Activated CD8-positive, alpha-beta memory T cell treated with anti-CD3 and anti-CD28 coated beads for 4 hours (primary cell): ENCODE measurements at places on chromosomes 5 and 9.
A peak's percentile ranks its signal among the peaks of the same experiment; 100 is the strongest.

- DNase-seq = no peak
Observed at GRCh38 chr5:173029499-173029921, 26.6 kb upstream of the CREBRF start.

DNA sequence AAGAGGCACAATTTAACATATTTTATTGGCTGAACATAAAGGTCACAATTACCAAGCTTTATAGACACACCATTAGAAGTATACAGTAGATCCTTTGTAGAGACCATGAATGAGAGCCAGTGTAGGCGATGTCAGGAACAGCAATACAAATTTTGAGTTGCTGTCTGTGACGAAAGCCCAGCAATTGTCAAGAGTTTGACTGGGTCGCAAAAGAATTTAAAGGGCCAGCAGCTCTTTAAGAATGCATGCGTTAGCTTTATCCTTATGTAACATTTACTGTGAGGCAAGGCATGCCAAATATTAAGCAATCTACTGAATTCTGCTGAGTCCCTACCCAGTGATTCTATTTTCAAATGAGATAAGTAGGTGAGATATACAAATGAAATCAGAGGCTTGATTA lies 236.9 kb downstream of the ARRDC3 start:
- no peak for DNase-seq

- no peak for DNase-seq
Observed at GRCh38 chr9:85742597-85742936, 813 bp upstream of the AGTPBP1 start.

- DNase-seq = no peak
Observed at GRCh38 chr5:50320131-50320749, 120.8 kb downstream of the EMB start.

- peak; percentile 10 for DNase-seq
Observed at GRCh38 chr9:122265149-122265915, 650 bp downstream of the MRRF start.

- DNase-seq = no peak
Observed at GRCh38 chr5:150254774-150255173, 34.8 kb downstream of the CAMK2A start.

DNA sequence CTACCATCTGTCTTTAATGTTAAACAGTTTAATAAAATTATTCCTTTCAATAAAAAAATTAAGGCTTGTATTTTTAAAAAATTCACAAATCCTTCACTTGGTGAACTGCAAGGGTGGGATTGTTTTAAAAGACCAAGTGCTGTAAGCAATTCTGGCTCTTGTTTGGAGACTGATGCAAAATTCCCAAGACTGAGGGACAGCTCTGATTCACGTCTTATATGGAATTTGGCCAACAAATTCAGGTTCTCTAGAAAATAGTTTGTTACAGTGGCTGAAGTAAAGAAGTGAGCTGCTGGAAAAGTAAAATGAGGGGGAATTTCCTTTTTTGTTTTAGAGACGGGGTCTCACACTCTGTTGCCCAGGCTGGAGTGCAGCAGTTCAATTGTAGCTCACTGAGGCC lies 58.3 kb downstream of the PRELID2 start:
- no peak for DNase-seq

GRCh38 chr5:133485468-133485867 lies 126.9 kb downstream of the FSTL4 start:
- no peak for DNase-seq

DNA sequence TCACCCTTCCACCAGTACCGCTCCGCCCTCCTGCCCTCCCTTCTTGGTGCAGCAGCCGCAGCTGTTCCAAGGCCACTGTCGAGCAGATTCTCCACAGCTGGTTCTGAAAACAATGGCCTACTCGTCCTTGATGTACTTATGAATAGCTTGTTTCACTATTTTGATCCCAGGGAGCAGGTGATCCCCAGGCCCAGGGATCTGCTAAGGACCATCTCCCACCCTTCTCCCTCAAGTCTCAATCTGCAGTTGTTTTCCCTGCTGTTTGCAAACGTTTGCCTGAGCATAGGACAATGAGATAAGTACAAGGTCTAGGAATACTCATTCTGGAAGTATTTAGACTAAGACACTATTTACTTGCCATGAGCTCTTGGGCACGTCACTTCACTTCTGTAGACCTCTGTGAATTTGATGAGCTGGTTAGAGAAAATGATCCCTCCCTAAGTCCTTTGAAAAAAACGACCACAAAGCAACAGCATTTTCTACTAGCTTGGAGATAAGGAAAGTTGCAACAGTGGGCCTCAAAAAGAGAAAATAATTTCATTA lies 1.8 kb downstream of the LURAP1L start:
- no peak for DNase-seq

- DNase-seq = no peak
Observed at GRCh38 chr9:14343261-14344031, 29.5 kb upstream of the NFIB start.

GRCh38 chr5:141651728-141652105 lies 499 bp upstream of the FCHSD1 start:
- DNase-seq = no peak

DNA sequence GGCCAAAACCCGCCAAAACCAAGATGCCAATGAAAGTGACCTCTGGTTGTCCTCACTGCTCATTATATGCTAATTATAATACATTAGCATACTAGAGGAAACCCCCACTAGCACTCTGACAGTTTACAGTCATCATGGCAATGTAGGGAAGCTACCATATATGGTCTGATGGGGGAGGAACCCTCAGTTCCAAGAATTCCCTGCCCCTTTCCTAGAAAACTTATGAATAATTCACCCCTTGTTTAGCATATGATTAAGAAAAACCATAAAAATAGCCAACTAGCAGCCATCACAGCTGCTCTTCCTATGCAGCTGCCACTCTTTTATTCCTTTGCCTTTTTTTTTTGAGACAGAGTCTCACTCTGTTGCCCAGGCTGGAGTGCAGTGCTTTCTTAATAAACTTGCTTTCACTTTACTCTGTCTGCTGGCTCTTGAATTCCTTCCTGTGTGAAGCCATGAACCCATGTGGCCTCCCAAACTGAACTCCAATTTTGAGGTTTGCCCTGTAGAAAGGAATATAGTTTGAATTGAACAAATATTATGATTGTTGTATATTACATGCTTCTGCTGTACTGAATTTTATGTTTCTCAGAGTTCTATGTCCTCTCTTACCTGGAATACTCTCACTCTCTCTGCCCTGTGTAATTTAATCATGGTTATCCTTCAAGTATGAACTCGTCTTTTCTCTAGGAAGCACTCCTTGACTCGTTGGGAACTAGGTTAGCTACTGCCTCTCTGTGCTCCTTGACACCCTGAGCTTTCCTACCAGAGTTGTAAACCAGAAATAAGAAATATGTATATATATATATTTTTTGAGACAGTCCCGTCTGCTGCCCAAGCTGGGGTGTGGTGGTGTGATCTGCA lies 59.8 kb downstream of the KIAA1958 start:
- DNase-seq = no peak

DNA sequence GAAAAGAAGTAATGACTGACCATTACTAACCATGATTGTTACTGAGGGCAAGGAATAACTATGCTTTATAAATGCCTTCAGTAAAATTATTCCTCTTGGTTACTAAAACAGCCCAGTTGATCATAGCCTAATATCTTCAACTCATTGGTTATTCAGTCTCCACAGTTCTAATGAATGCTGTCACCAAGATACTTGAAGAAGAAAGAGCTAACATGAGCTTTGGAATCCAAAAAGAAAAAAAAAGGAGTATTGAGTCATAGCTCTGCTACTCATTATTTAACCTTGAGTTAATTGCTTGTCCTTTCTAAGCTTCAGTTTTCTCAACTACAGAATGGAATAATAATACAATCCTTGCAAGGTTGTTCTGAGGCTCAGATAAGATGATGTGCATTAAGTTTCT lies 187.7 kb downstream of the BRINP1 start:
- DNase-seq = no peak

DNA sequence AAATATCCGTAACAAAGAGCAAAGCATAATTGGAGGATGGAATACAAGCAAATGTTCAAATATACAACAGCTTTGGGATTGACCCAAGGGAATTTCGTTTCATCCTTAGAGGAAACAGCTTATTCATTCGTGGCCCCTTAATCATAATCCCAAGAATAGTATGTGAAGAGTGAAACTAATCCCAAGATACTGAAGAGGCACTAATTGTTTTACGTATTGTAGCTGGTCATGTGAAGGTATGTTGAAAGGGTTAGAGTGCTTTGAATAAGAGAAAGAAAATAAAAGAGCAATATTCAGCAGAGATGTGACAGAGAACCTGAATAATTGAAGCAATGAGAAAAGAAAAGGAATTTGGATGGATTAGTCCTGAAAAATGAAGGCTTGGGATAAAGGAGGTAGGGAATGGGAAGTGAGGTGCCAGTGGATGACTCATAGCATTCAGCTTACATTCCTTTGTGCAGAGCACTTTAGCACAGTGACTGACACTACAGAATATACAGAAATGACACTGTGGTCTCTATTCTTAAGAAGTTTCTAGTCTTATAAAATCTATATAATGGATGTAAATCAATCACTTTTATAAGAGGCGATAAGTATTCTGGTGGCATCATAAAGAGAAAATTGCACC lies 221.9 kb downstream of the TLR4 start:
- DNase-seq = no peak

GRCh38 chr5:72166070-72166979 lies 59.0 kb downstream of the MAP1B start:
- DNase-seq = no peak
